HT1080 (cell line): ENCODE measurements at places on chromosomes 12 and 14. TPM values are rescaled to one million over a fixed set of nuclear protein-coding genes. Genes with fewer than 3 reads are reported as not detected.
A peak's percentile ranks its signal among the peaks of the same experiment; 100 is the strongest.

- DNase-seq = no peak
These were observed 24.5 kb downstream of the MDM2 start for GRCh38 chr12:68832504-68832867.

GRCh38 chr14:68089146-68089731, 269.7 kb downstream of the RAD51B start:
- DNase-seq = no peak

GRCh38 chr14:36315159-36315853, 5.1 kb downstream of the MBIP start:
- DNase-seq = no peak

Gene OTOGL
- under 0.01 and 0.02 TPM in 2 replicates for total RNA-seq

- DNase-seq = no peak
These were observed 37.6 kb upstream of the CCDC63 start for GRCh38 chr12:110809149-110809548.

Gene ART4
- total RNA-seq = not detected in 2 replicates

DNA sequence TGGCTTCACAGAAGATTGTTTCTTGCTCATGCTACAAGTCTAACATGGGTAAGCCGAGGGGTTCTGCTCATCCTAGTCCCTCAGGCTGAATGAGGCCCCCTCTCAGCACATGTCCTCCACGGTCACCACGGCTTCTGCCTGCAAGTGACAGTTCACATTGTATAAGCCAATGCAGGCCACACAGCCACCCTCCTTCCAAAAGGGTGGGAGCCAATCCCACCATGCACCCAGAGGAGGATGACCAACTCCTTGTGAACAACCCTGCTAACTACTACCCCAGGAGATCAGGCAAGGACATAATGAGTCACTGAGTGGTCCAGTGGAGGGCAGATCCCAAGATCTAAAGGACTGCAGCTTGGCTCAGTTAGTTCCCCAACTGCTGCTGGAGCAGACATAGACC, 6.1 kb downstream of the SPRING1 start:
- no peak for DNase-seq

DNA sequence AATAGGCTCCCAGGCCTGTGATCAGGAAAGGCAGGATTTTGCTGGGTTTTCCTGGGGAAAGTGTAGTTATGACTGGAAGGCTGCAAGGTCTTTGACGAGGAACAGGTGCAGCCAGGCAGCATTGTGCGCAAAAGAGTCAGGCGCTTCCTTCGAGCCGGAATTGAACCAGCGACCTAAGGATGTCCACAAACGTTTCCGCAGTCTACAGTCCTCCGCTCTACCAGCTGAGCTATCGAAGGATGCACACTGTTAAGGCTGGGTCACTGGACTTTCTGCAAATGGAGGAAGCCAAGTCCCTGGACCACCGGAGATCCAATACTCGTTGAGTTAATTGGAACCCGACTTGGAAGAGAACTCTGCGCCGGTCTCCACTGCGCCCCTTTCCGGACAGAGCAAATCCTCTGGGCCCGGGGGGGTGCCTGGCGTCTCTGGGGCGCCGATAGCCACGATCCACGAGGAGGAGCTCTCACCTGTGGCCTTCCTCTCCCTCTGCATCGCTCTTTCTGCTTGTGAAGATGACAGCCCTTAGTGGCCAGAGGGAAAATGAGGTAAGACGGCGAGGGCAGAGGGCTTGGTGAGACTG, 18.4 kb upstream of the OR6S1 start:
- DNase-seq = no peak

DNA sequence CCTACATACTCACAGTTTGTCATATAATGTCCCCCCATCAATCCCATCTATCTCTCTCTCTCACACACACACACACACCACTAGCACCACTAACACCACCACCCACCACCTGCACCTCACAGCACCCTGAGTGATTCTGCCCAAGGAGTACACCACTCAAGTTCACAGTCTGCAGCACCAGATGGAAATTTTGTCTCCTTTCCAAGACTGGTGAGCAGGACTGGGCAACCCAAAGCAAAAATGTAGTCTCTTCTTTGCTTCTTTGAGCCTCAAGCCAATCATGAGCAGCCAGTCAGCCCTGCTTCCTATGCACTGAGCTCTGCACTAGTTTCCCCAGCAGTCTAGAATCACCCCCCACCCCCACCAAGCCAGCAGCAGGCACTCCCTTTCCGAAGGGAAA, 15.0 kb upstream of the ARMH4 start:
- DNase-seq = no peak

Gene PRB2
- not detected in 2 replicates for total RNA-seq

DNA sequence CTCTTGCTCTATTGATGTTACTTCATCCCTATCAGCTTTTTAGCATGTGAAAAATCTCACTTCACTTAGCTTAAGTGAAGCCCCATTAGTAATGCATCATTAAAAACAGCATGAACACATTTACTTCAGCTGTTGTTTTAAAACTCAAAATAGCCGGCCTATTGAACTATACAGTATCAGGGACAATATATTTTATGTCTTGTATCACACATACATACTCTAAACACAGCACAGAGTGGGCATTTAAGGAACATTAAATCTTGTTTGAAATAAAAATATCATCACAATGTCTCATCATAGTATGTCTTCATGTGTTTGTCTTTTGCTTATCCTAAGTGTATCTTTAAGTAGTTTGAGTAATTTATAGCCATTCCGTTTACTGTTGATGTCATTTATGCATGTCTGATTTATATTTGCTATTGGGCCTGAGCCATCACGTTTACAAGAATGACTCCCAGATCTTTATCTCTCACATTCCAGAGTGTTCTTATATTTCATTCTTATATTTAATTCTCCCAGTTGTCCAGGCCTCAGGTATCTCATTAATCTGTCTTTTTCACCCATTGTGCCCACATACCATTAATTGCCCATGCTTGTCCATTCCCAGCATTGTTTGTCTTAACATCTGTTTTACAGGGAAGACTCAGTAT, 57.5 kb downstream of the ARHGAP5 start:
- no peak for DNase-seq

DNA sequence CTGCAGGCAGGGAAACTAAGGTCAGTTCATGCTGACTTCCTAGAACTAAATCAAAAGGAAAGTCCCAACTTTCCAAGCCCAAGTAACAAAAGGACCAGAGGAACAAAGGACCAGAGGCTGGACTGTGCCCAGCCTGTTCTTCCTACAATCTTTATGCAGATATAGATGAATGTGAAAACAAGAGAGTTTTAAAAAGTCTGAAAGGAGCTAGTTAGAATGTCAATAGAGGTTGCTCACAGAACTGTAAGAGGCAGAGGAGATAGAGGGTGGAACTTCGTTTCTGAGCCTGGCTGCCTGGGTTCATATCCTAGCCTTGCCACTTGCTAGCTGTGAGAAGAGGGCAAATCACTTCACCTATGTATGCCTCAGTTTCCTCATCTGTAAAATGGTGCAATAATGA, 30.0 kb upstream of the CCDC63 start:
- DNase-seq = no peak

DNA sequence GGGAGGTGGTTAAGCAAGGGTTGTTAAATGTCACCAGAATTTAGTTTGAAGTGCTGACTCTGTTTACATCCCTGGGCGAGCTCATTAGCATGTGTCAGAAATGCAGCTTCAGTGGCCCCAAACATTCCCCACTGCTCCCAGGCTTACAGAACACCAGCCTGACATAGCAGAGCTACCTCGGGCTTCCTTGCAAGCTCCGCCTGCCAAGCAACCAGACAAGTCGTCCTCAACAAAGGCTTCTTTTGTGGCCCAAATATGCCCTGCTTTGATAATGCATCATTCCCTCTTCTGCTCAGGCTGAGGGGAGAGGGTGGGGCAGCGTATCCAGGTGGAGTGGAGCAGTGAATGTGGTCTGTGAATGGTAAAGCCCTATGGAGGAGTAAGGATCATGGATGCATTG, 28.0 kb downstream of the ERH start:
- DNase-seq = no peak

- DNase-seq = no peak
These were observed 18.8 kb downstream of the SYNDIG1L start for GRCh38 chr14:74407021-74407800.

GRCh38 chr12:11657511-11657910, 8.0 kb downstream of the ETV6 start:
- peak; percentile 52 for DNase-seq

DNA sequence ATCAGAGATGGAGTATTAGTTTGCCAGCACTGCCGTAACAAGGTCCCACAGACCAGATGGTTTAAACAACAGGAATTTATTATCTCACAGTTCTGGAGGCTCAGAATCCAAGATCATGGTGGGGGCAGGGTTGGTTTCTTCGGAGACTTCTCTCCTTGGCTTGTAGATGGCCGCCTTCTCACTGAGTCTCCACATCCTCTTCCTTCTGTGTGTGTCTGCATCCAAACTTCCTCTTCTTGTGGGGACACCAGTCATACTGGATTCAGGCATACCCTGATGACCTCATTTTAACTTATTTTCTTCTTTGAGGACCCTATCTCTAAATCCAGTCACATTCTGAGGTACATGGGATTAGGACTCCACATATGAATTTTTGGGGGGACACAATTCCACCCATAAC, 455.5 kb downstream of the RGS6 start:
- DNase-seq = no peak

Gene AQP2
- not detected in 2 replicates for total RNA-seq

- DNase-seq = no peak
These were observed 33.8 kb downstream of the TOGARAM1 start for GRCh38 chr14:44995770-44996294.

DNA sequence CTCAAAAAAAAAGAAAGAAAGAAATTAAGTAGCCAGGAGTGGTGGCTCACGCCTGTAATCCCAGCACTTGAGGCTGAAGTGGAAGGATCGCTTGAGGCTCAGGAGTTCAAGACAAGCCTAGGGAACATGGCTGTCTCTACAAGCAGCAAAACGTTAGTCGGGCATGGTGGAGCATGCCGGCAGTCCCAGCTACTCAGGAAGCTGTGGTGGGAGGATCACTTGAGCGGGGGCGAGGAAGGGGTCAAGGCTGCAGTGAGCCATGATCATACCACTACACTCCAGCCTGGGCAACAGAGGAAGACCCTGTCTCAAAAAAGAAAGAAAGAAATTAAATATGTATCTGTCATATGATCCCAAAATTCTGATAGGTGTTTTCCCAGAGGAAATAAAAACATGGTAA, 5.3 kb downstream of the RAD52 start:
- DNase-seq = no peak

- peak; percentile 97 for DNase-seq
These were observed 14.0 kb upstream of the TBPL2 start for GRCh38 chr14:55454264-55455002.

GRCh38 chr12:113040722-113041171, 15.8 kb upstream of the DTX1 start:
- peak; percentile 99 for DNase-seq

DNA sequence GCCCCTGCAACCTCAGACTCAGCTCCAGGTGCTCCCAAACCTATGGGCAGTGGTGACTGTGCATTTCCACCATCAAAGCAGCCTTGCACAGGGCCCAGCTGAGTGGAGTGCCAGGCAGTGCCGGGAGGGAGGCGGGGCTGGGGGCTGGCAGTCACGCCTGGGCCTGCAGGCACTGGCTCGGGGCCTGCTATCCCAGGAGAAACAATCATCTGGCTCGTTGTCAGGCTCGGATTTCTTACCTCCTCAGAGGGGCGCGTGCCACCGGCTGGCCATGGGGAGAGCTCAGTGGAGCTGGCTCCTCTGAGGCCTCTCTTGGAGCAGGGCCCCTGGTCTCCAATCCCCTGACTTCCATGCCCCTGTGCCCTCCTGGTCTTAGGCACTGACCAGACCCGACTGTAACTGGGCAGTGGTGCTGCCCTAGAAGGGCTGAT, 20.2 kb upstream of the PPP1R13B start:
- DNase-seq = no peak

Gene GPR84
- not detected in 2 replicates for total RNA-seq

- DNase-seq = peak; percentile 56
These were observed 9.4 kb upstream of the KRT74 start for GRCh38 chr12:52582971-52583456.

- DNase-seq = no peak
These were observed 74.8 kb downstream of the ARL6IP4 start for GRCh38 chr12:123055281-123055766.

Gene SLC10A1
- not detected in 2 replicates for total RNA-seq

- no peak for DNase-seq
These were observed 168.0 kb upstream of the HMGA2 start for GRCh38 chr12:65656156-65656882.

GRCh38 chr14:102020058-102020971, 55.9 kb downstream of the DYNC1H1 start:
- peak; percentile 84 for DNase-seq

Gene PNMA1
- total RNA-seq = 10.2 and 12.1 TPM in 2 replicates

Gene HEBP1
- 9.7 and 26.2 TPM in 2 replicates for total RNA-seq

DNA sequence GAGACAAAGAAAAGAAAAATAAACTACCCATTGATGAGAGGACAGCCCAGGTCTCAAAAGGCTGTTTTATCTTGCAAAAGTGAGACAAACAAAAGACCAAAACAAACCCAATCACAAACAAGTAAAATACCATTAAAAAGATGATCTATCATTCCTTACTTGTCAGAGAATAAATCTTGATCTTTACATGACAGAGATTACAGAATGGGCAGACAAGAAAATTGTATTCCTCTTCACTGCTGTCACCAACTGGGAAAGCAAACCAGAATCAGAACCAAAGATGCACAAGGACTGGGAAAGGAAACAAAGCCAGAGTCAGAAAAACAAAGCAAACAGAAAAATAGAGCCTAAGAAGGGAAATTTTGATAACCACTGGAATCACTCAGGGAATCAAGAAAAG, 444.0 kb upstream of the PDE3A start:
- DNase-seq = no peak

Gene NEK9
- total RNA-seq = 19.5 and 22.0 TPM in 2 replicates

Gene PAX9
- total RNA-seq = 1.8 and 2.2 TPM in 2 replicates

- DNase-seq = peak; percentile 46
These were observed 40.7 kb downstream of the STK38L start for GRCh38 chr12:27284751-27285150.

- DNase-seq = no peak
These were observed 11.1 kb upstream of the INF2 start for GRCh38 chr14:104678346-104678745.

DNA sequence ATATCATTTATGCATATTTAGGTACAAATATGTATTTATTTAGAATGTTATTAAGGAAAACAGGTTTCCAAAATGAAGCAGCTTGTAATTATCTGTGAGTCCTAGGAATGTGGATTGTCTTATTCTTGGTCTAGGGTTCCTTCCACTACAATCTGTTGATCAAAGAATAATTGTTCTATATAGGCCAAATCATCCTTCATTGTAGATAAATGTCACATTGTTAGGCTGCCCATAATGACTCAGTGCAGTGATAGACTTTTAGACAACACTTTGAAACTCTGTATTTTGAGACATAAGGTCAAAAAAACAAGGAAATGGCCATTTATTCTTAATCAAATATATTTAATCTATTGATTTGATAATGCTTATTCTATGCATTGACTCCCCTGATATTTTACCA, 283.0 kb downstream of the ACSS3 start:
- DNase-seq = no peak
